ENCODE measurements at places on chromosomes 13 and 19.
A peak's percentile ranks its signal among the peaks of the same experiment; 100 is the strongest.

DNA sequence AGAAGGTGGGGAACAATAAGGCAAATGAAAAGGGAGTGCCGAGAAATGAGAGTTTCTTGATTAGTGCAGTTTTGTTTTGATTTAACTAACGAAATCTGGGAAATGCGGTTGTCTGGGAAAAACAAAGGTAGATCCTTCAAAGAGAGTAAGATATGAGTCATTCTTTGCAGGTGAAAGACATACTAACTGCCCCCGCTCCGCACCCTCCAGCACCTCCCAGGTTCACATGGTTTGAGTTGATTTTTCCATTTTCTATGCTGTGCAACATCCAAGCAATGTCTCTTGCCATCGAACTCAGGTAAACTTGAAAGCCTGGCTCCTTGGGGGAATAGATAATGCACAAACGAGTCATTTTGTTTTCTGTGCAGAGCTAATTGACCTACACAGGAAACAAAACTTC lies 84.1 kb upstream of the KLF12 start:
- DNase-seq: no peak

DNA sequence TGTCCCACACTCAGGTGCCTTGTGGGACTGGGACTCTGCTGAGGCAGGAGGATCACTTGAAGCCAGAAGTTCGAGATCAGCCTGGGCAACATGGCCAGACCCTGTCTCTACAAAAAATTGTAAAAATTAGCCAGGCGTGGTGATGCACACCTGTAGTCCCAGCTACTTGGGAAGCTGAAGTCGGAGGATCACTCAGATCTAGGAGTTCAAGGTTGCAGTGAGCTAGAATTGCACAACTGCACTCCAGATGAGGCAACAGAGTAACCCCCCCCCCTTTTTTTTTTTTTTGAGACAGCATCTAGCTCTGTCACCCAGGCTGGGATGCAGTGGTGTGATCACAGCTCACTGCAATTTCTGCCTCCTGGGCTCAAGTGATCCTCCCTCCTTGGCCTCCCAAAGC lies 11.0 kb upstream of the SYDE1 start:
- DNase-seq: no peak

DNA sequence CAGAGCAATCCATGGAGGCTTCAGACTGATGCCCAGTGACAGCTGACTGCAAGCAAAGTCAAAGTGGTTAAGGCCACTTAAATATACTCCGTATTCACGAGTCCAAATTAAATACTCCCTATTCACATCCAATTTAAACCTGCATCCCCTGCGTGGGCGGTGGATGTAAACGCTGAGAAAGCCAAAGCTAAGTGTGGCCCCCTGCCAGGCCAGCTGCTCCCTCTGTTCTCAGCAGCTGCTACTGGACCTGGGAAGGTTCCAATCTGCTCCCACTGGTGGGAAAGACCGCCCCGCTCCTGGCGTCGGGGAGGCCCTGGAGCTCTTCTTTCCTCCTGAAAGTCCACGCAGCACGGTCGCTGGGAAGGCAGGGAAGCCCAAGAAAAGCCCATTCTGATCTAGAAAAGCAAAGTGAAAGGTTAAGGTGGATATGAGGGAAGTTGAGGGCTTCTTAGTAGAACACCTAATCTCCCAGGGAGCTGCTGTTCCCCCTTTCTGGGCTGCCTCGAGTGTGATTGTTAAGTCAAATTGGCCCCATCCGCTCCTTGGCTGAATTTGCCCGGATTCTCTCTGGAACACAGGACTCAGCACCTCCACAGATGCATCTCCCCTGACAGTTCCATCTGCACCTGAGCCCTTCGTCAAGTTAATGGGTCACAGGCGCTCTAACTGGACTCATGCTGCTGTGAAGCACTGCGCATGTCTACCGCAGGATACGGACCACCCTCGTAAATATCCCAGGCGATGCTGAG lies 205.5 kb downstream of the USP12 start:
- peak; percentile 26 for DNase-seq

- no peak for DNase-seq
Observed at GRCh38 chr13:29832761-29833298, 17.6 kb downstream of the UBL3 start.

- DNase-seq: no peak
Observed at GRCh38 chr13:19058566-19058965, 123.1 kb downstream of the TUBA3C start.

- DNase-seq: no peak
Observed at GRCh38 chr19:30631033-30631370, 258.8 kb downstream of the ZNF536 start.

DNA sequence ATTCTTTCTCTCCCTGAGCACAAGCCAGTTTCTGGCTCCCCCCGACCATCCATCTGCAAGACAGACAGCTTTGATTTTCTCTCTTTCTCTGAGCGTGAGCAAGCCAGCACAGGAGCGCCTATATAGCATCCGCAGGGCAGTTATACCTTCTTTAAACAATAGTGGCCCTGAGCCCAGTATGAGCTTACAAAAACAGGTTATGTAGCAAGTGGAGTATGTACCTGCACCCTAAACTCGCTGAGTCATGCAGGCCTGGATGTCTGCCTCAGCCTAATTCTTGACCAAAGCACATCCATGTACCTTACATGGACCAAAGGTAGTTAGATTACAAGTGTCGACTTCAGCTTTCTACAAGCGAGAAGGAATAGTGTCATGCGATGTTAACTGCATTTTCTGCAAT lies 61.7 kb downstream of the RAP2A start:
- no peak for DNase-seq

Data from hepatic stellate cell (primary cell).